ENCODE measurements at places on chromosomes 2 and 18. TPM values are rescaled to one million over a fixed set of nuclear protein-coding genes. Genes with fewer than 3 reads are reported as not detected.

The MEMO1 gene
- total RNA-seq: 62.2 TPM

The SS18 gene
- 53.3 TPM for total RNA-seq

The GPR17 gene
- total RNA-seq: not detected

The AKAIN1 gene
- not detected for total RNA-seq

The C2orf81 gene
- total RNA-seq: 5.1 TPM

The LRRFIP1 gene
- 162 TPM for total RNA-seq

The TEKT4 gene
- not detected for total RNA-seq

The ZNF519 gene
- 13.5 TPM for total RNA-seq

The NYAP2 gene
- total RNA-seq: not detected

The ASPRV1 gene
- 0.54 TPM for total RNA-seq

The IL18RAP gene
- total RNA-seq: 5.5 TPM

The SFTPB gene
- not detected for total RNA-seq

The ZBTB7C gene
- not detected for total RNA-seq

The IL1RL1 gene
- total RNA-seq: 0.10 TPM

The ANKRD30B gene
- not detected for total RNA-seq

The ABCG8 gene
- total RNA-seq: not detected

The PLA2R1 gene
- total RNA-seq: not detected

The C2orf92 gene
- 6.1 TPM for total RNA-seq

The MEIS1 gene
- not detected for total RNA-seq

The GAL3ST2 gene
- total RNA-seq: not detected

The TPO gene
- not detected for total RNA-seq

The SMIM21 gene
- total RNA-seq: not detected

The STPG4 gene
- not detected for total RNA-seq

The SCN2A gene
- 0.06 TPM for total RNA-seq

The ASB18 gene
- total RNA-seq: not detected

The GAD1 gene
- total RNA-seq: 1.0 TPM

The PRKAG3 gene
- total RNA-seq: not detected

The DPP4 gene
- 20.8 TPM for total RNA-seq

The CMPK2 gene
- 13.2 TPM for total RNA-seq

The CNTNAP5 gene
- total RNA-seq: not detected

The YES1 gene
- total RNA-seq: 29.0 TPM
